Mesothelial cell of epicardium (in vitro differentiated cells): ENCODE measurements at places on chromosomes 11 and 22.

DNA sequence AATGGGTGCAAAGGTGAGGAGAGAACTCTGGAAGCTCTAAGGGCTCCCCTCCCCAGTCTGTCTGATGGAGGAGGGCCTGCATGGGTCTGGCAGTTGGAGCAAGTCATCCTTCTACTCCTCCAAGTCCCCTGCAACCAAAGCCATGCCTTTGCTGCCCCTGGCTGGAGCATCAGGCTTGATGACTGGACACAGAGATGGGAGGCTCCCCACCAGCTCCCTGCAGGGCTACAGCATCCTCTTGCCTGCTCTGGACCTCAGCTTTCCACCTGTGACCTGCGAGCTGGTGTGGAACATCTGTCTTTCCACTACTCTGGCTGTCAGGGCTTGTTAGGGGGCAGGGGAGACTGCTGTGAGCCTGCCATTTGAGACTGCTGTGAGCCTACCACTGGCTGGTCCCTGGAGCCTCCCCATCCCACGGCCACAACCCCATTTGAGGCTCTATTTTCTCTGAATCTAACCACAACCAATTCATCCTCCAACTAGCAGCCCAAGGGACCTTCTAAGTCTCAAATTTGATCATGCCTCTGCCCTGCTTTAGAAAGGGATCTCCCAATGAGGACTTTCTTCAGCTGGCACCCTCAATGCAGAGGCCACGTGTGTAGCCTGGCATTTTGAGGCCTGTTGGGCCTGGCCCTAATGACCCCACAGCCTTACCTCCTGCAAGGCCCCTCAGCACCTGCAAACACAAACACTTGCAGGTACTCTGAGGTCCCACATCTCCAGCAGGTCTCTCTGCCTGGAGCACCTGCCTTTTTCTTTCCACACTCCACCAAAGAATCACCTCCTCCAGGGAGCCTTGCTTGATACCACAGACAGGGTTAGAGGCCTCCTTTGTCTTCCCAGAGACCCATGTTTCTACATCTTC is 9.9 kb downstream of the P2RY6 start:
- DNase-seq: no peak
- H3K27ac ChIP-seq: no peak overlapping the region
- no peaks in the 10 kb centered on the region for H3K36me3 ChIP-seq
- H3K27me3 ChIP-seq: no peaks in the 10 kb centered on the region
- no peak overlapping the region for H3K4me3 ChIP-seq

DNA sequence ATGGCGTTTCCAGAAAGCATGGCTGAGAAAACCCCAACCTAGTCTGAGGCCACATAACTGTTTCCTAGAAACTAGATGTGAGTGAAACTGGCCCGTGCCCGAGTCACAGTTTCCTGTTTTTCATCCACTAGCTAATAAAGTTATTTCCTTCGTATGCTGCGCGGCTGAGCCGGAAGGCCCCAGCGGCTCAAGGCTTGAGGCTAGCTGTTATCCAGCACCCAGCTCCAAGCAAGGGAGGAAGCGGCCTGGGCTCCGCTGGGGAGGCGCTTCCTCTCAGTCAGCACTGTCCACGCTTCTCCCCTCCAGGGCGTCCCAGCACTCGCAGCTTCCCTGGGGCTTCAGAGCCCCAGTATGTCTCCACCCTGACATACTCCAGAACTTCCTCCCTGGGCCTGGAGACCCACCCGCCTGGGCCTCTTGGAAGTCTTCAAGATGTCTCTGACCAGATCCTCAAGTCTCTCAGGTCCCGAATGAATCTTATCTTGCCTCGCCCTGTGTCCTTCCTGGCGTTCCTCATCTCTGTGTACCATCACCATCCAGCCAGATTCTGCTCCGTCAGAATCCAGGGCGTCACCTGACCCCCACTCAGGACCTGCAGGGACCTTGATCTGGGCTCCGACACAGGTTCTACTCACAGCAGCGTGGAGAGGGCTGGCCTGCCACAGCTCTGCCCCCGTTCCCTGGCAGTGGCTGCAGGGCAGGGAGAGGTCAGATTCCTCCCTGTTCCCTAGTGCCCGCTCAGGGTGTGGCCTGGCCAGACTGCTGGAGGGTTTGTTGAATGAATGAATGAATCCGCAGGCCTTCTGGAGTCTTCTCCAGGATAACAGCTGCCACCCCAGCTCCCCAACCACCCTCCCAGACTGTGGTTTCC is 81.9 kb downstream of the LRRC32 start:
- no peaks in the 10 kb centered on the region for H3K27me3 ChIP-seq
- H3K4me3 ChIP-seq: no peak overlapping the region
- H3K27ac ChIP-seq: peak overlapping the region; percentile 72
- no peak for DNase-seq

- DNase-seq: no peak
- H3K4me1 ChIP-seq: peaks cover 26% of the 10 kb centered on the region
- no peaks in the 10 kb centered on the region for H3K36me3 ChIP-seq
- peaks cover 48% of the 10 kb centered on the region for H3K27me3 ChIP-seq
- peak overlapping the region; percentile 56 for H3K27ac ChIP-seq
- H3K4me3 ChIP-seq: no peak overlapping the region
Measured at GRCh38 chr22:23072911-23073491, 2.7 kb downstream of the GNAZ start.

- peaks cover 8% of the 10 kb centered on the region for H3K27me3 ChIP-seq
- H3K36me3 ChIP-seq: no peaks in the 10 kb centered on the region
- H3K27ac ChIP-seq: no peak overlapping the region
- DNase-seq: no peak
- H3K4me1 ChIP-seq: no peaks in the 10 kb centered on the region
Measured at GRCh38 chr11:31045335-31045734, 324.2 kb downstream of the DCDC1 start.

DNA sequence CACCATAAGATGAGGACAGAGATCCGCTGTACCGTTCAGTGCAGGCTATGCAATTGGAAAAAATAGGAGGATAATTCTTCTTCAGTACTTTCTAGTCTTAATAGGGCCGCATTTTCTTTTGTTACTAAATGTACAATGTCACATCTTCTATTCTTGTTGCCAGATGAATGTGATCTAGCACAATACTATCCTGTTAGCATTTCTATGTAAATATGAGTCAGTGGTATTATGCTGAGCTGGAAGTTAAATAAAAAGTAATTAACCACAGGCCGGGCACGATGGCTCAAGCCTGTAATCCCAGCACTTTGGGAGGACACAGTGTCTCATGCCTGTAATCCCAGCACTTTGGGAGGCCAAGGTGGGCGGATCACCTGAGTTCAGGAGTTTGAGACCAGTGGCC is 24.4 kb upstream of the BIRC3 start:
- H3K36me3 ChIP-seq: no peaks in the 10 kb centered on the region
- no peak overlapping the region for H3K27ac ChIP-seq
- H3K27me3 ChIP-seq: no peaks in the 10 kb centered on the region
- H3K4me1 ChIP-seq: peaks cover 29% of the 10 kb centered on the region
- DNase-seq: no peak

DNA sequence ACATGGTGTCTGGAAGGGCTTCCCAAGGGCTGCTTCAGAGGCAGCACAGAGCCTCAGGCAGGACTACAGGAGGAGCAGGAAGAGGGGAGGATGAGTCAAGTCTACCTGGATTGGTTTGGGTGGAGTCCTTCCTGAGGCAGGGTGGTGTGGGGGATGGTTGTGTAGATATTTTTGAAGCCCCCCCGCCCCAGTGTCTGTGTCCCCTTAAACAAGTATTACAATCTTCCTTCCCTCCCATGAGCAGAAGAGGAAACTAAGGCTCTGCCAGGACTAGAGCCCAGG is 34.7 kb upstream of the FCHSD2 start:
- peaks cover 2% of the 10 kb centered on the region for H3K27me3 ChIP-seq
- H3K4me1 ChIP-seq: peaks cover 12% of the 10 kb centered on the region
- no peak for DNase-seq
- H3K4me3 ChIP-seq: no peak overlapping the region

DNA sequence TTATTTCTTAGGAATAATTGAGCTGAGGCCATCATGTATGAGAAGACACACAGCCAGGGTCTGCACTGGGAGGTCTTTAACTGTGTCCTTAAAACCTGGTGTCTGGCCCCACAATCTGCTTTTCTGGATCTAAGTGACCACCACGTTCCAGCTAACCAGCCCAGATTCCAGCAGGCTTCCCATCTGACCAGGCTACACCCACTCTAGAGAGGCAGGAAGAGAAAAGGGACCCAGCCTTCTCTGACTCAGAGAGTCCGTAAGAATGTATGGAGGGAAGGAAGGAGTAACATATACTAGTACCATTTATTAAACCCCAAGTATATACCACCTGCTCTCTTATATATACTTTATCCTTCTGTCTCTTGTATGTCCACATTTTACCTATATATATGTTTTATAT is 80.1 kb downstream of the LDLRAD3 start:
- peaks cover 12% of the 10 kb centered on the region for H3K36me3 ChIP-seq
- no peak overlapping the region for H3K27ac ChIP-seq
- H3K4me1 ChIP-seq: peaks cover 38% of the 10 kb centered on the region
- no peak for DNase-seq
- no peak overlapping the region for H3K4me3 ChIP-seq

- no peak for DNase-seq
- no peaks in the 10 kb centered on the region for H3K27me3 ChIP-seq
- peaks cover 21% of the 10 kb centered on the region for H3K36me3 ChIP-seq
- peaks cover 3% of the 10 kb centered on the region for H3K4me1 ChIP-seq
- no peak overlapping the region for H3K4me3 ChIP-seq
- H3K27ac ChIP-seq: no peak overlapping the region
Measured at GRCh38 chr11:27485930-27486773, 13.6 kb upstream of the LGR4 start.

- H3K4me1 ChIP-seq: peaks cover 27% of the 10 kb centered on the region
- no peak for DNase-seq
- no peak overlapping the region for H3K27ac ChIP-seq
- H3K4me3 ChIP-seq: no peak overlapping the region
Measured at GRCh38 chr11:115185931-115186330, 318.3 kb downstream of the CADM1 start.

GRCh38 chr11:121618516-121618915 is 165.7 kb upstream of the SORL1-AS1 start:
- peaks cover 42% of the 10 kb centered on the region for H3K36me3 ChIP-seq
- no peaks in the 10 kb centered on the region for H3K27me3 ChIP-seq
- H3K4me1 ChIP-seq: peaks cover 11% of the 10 kb centered on the region
- DNase-seq: no peak

DNA sequence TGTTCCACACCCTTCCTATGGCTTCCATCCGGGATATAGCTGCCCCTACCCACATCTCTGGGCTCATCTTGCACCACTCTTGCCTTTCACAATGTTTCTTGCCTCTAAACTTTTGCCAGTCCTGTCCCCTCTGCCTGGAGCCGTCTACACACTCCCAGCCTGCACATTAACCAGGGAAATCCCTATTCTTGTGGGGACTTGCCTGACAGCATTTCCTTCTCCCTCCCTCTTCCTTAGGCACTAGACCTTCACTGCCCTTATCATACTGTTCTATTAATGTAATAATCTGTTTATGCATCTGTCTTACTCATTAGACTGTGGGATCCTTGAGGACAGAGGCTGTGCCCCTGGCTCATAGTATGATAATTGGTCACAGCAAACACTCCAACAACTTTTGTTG is 5.8 kb upstream of the TTC12 start:
- DNase-seq: no peak
- no peaks in the 10 kb centered on the region for H3K27me3 ChIP-seq
- no peak overlapping the region for H3K27ac ChIP-seq
- H3K4me1 ChIP-seq: peaks cover 5% of the 10 kb centered on the region
